ENCODE measurements at places on chromosomes 7 and 10. TPM values are rescaled to one million over a fixed set of nuclear protein-coding genes. Genes with fewer than 3 reads are reported as not detected.
A peak's percentile ranks its signal among the peaks of the same experiment; 100 is the strongest.

GRCh38 chr7:5633161-5634106 is 148.0 kb downstream of the RNF216 start:
- H3K36me3 ChIP-seq, result no peaks in the 10 kb centered on the region
- H3K4me3 ChIP-seq, result peak overlapping the region; percentile 22
- no peak for DNase-seq

GRCh38 chr10:44998146-44998631 is 2.5 kb upstream of the ZNF22 start:
- peak overlapping the region; percentile 38 for H3K27ac ChIP-seq
- DNase-seq, result no peak
- peaks cover 11% of the 10 kb centered on the region for H3K36me3 ChIP-seq
- H3K4me1 ChIP-seq, result peaks cover 21% of the 10 kb centered on the region
- H3K27me3 ChIP-seq, result peaks cover 15% of the 10 kb centered on the region
- H3K4me3 ChIP-seq, result no peak overlapping the region

- H3K36me3 ChIP-seq, result no peaks in the 10 kb centered on the region
- H3K27ac ChIP-seq, result peak overlapping the region; percentile 67
- H3K4me3 ChIP-seq, result peak overlapping the region; percentile 55
- peaks cover 11% of the 10 kb centered on the region for H3K4me1 ChIP-seq
Measured at GRCh38 chr7:155205368-155206317, 92.0 kb upstream of the INSIG1 start.

DNA sequence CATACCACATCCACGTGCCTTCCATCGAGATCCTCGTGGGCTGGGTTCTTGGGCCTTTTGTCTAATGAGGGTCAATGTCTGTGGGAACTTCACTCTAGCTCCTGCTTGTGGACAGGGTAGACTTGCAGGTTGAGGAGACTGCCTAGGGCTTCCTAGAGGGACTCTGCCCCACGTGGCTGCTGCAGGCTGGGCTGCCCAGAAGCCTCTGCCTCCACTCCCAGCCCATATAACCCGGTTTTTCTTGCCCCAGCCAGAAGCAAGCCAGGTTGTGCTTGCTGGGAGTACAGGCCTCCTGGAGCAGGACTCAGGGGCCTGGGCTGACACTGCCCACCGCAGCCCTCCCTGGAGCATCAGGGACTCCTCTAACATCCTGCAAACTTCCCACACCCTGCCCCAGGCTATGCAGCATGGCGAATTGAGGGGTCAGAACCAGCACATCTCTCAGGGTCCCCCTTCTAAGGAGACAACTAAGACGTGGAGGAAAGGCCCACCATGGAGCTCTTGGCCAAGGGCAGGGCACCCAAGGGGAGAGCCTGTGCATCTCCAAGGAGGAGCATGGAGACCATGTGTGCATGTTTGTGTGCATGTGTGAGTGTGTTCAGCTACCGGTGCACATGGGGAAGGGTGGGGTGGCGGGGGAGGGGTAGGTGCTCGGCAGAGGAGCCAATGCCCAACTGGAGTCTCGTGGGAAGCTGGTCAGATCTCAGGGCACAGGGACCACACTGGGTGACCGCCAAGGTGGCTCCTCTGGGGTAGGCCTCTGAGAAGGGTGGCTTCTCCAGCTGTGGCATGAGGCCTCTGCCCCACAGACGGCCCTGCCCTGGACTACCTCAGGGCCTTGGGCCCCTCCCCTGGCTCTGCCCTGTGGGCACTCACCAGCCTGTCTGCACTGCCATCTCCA is 62.6 kb downstream of the RASGEF1A start:
- H3K4me1 ChIP-seq, result no peaks in the 10 kb centered on the region
- H3K27me3 ChIP-seq, result peaks cover 2% of the 10 kb centered on the region
- H3K27ac ChIP-seq, result no peak overlapping the region
- H3K4me3 ChIP-seq, result no peak overlapping the region
- H3K36me3 ChIP-seq, result no peaks in the 10 kb centered on the region

DNA sequence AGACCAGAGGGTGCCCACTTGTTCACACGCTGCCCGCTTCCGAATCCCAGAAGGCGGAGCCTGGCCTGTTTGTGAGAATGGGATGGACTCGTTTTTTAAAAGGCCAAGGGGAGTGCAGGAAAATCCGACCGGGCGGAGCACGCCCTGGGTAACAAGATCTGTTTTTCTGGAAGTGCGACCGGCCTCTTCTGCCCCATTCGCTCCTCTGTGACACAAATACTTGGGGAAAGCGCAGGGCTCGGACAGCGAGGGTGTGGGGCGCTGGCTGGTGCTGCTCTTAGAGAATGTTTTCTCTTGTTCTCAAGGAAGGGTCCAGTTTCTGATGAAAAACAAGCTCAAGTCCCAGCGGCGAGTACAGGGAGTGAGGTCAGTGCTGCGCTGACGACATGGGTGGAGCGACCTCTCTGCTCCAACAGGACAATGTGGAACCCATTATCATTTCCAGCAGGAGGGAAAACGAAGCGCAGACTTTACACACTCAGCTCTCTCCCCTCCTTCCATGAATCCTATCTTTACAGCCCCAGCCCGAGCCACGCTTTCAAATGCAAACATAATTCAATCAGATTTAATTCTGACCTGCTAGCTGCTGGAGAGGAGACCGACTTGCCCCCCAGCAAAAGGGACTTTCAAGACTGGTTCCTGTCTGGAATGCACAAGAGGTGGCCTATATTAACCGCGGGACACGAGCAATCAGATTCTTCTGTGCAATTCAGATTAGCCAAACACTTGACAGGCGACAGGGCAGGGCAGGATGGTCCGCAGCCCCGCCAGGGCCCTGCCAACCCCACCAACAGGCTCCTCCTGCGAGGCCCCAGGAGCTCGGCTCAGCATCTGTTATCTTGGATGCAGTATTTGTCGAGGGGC is 1.1 kb downstream of the RADIL start:
- peaks cover 6% of the 10 kb centered on the region for H3K27me3 ChIP-seq
- peak overlapping the region; percentile 90 for H3K4me3 ChIP-seq
- H3K36me3 ChIP-seq, result no peaks in the 10 kb centered on the region
- peak overlapping the region; percentile 96 for H3K27ac ChIP-seq
- peaks cover 7% of the 10 kb centered on the region for H3K4me1 ChIP-seq
- peak; percentile 71 for DNase-seq

DNA sequence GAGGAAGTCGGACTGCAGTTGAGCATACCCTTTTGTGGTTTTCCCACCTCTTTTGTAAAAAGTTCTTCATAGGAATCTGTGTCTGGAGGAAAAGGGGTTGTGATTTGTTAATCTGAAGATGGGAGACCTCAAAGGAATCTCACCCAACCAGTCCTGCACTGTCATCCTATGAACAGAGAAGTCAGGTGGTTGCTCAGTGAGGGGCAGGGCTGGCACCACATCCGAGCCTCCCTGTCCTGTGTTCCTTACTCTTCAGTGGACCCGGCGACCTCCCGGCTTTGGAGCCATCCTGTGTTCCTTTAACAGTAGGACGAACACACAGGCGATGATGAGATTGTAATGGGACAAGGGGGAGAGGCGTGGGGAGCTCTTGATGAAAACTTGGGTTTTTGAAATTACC is 2.8 kb upstream of the MGMT start:
- peaks cover 4% of the 10 kb centered on the region for H3K27me3 ChIP-seq
- no peaks in the 10 kb centered on the region for H3K36me3 ChIP-seq
- H3K4me3 ChIP-seq, result no peak overlapping the region
- H3K27ac ChIP-seq, result no peak overlapping the region

- H3K27me3 ChIP-seq, result peaks cover 4% of the 10 kb centered on the region
- no peak overlapping the region for H3K27ac ChIP-seq
- H3K4me1 ChIP-seq, result peaks cover 4% of the 10 kb centered on the region
- no peaks in the 10 kb centered on the region for H3K36me3 ChIP-seq
- H3K4me3 ChIP-seq, result peak overlapping the region; percentile 76
Measured at GRCh38 chr10:119104654-119105015, 722 bp downstream of the DENND10 start.

DNA sequence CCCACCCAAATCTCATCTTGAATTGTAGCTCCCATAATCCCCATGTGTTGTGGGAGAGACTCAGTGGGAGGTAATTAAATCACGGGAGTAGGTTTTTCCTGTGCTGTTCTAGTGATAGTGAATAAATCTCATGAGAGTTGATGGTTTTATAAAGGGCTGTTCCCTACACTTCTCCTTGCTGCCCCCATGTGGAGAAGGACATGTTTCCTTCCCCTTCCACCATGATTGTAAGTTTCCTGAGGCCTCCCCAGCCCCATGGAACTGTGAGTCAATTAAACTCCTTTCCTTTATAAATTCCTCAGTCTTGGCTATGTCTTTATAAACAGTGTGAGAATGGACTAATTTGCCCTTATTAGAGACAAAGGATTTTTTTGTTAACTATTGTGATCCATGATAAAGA is 48.5 kb upstream of the MKX start:
- H3K4me1 ChIP-seq, result no peaks in the 10 kb centered on the region
- H3K27me3 ChIP-seq, result peaks cover 2% of the 10 kb centered on the region
- H3K36me3 ChIP-seq, result no peaks in the 10 kb centered on the region
- H3K27ac ChIP-seq, result no peak overlapping the region

GRCh38 chr7:90869335-90869734 is 273.2 kb downstream of the CDK14 start:
- H3K4me1 ChIP-seq, result peaks cover 2% of the 10 kb centered on the region
- DNase-seq, result no peak
- no peak overlapping the region for H3K27ac ChIP-seq
- no peak overlapping the region for H3K4me3 ChIP-seq

DNA sequence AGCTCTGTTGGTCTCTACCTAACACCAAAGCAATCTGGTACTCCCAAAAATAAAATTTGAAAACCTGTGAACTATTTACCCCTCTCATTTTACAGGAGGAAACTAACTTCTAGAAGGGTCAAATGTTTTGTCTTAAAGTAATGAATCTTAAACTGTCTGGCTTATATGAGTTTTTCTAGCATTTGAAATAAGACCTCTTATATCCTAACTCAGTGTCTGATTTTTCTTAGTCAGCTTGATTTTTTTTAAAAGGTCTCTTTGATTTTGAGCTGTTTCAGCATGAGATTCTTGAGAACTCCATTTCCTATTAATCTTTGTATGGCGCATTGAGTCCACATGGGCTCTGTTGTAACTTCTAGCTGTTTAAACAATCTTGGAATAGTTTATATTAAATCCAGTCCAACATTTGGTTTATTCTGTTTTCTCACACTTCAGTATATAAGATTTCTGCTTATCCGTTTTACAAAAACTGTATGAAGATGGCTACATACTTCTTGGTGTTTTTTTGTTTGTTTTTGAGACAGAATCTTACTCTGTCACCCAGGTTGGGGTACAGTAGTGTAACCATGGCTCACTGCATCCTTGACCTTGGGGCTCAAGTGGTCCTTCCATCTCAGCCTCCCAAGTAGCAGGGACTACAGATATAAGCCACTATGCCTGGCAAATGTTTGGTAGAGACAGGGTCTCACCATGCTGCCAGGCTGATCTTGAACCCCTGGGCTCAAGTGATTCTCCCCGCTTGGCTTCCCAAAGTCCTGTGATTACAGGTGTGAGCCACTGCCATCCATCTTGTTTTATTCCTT is 91.1 kb downstream of the PPP1R9A start:
- H3K27me3 ChIP-seq, result no peaks in the 10 kb centered on the region
- H3K4me3 ChIP-seq, result no peak overlapping the region

- H3K27ac ChIP-seq, result no peak overlapping the region
- peaks cover 30% of the 10 kb centered on the region for H3K4me1 ChIP-seq
- no peak for DNase-seq
- H3K27me3 ChIP-seq, result peaks cover 1% of the 10 kb centered on the region
Measured at GRCh38 chr7:22485189-22485588, 14.8 kb downstream of the STEAP1B start.

DNA sequence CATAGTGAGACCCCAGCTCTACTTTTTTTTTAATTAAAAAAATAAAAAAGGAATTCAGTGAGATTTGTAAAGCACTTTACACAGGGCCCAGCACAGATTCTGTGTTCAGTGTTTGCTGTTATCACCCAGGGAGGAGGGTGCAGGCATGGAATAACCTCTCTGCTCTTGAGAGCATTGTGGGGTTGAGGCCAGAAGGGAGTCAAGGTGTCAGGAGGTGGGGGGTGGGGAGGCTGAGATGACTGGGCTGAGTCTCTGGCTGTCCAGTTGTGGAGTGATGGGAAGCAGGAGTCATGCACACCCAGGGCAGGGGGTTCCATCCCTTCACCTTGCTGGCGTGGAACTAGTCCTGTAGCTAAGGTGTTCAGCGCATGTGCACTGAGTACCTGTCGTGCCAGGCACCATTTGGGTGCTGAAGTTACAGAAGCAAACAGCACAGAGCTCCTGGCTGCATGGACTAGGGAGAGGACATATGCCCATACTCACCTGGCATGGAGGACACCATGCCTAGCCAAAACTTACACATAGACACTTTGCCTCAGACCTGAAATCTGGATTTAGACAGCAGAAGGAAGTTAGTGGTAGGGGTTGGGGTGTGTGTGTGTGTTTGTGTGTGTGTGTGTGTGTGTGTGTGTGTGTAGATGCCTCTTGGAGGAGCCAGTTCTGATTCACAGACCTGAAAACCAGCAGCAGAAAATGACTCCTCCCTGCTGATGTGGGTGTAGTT is 69.2 kb upstream of the LRRC4 start:
- no peak for DNase-seq
- peaks cover 28% of the 10 kb centered on the region for H3K4me1 ChIP-seq
- no peak overlapping the region for H3K27ac ChIP-seq
- H3K4me3 ChIP-seq, result no peak overlapping the region
- peaks cover 13% of the 10 kb centered on the region for H3K27me3 ChIP-seq
- no peaks in the 10 kb centered on the region for H3K36me3 ChIP-seq

DNA sequence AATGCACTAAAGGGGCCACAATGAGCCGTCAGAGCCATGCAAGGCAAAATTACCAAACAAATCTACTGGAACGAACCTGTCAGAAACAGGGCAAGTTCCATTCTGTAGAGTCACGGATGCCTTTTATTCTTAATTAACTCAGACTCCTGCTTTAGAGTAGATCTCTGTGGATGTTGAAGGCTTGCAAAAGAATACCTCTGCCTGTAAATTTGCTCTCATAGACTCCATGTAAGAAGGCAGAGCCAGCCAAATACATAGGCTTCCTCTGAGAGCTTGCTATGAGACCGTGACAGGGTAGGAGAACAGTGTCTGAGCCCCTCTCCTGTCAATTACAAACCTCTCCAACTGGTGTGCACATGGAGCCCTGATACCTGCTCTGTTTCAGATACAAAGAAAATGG is 787.9 kb upstream of the POM121L12 start:
- no peak overlapping the region for H3K27ac ChIP-seq
- peaks cover 3% of the 10 kb centered on the region for H3K4me1 ChIP-seq
- H3K27me3 ChIP-seq, result no peaks in the 10 kb centered on the region
- H3K4me3 ChIP-seq, result no peak overlapping the region
- H3K36me3 ChIP-seq, result peaks cover 7% of the 10 kb centered on the region

DNA sequence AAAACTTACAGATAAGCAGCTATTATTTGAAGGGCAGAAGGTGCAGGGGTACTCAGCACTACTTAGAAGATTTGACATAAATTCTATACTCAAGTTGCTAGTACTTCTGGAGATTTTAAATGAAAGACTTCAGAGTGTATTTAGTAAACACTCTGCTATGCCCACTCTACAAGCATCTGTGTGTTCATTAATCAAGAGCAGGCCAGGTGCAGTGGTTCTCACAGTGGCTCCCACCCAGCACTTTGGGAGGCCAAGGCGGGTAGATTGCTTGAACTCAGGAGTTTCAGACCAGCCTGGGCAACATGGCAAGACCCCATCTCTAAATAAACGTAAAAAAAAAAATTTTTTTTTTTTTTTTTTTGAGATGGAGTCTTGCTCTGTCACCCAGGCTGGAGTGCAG is 38.9 kb upstream of the TOMM7 start:
- no peak for DNase-seq
- no peaks in the 10 kb centered on the region for H3K27me3 ChIP-seq
- no peak overlapping the region for H3K27ac ChIP-seq
- peaks cover 7% of the 10 kb centered on the region for H3K4me1 ChIP-seq
- H3K4me3 ChIP-seq, result no peak overlapping the region
- no peaks in the 10 kb centered on the region for H3K36me3 ChIP-seq

The STK32C gene
- 69.2 TPM for total RNA-seq

The GIMAP6 gene
- not detected for total RNA-seq

The DENND2A gene
- 64.7 TPM for total RNA-seq

The AKR1C4 gene
- not detected for total RNA-seq

The SPDYE18 gene
- 1.1 TPM for total RNA-seq

The CEP55 gene
- 6.0 TPM for total RNA-seq

The MTURN gene
- total RNA-seq, result 32.6 TPM

The SMC3 gene
- 53.6 TPM for total RNA-seq

The GDF10 gene
- total RNA-seq, result not detected
